Calu3 (cell line): ENCODE measurements at places on chromosomes 2 and 18. TPM values are rescaled to one million over a fixed set of nuclear protein-coding genes. Genes with fewer than 3 reads are reported as not detected.
A peak's percentile ranks its signal among the peaks of the same experiment; 100 is the strongest.

- H3K4me3 ChIP-seq, result no peak overlapping the region
- no peaks in the 10 kb centered on the region for H3K4me1 ChIP-seq
- H3K27ac ChIP-seq, result no peak overlapping the region
- no peaks in the 10 kb centered on the region for H3K36me3 ChIP-seq
- DNase-seq, result no peak
These were observed 33.0 kb upstream of the LRRC30 start for GRCh38 chr18:7197854-7198253.

DNA sequence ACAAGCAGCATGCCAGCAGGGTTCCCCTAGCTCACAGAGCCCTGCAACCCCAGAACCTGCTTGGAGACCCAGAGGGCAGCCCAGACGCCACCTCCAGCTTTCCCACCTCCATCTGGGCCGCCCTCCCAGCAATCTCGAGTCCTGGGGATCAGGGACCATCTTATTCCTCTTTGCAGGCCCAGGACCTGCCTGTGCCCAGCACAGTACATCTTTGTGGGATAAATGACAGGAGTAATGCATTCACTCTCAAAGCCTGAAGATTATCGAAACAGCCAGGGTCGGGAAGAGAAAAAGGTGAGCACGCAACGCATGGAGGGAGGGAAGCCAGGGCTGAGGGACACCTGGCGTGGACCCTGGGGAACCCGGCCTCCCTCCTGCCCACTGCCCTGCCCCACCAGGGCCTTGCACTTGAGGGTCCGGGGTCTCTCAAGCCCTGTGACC lies 144.1 kb downstream of the NDUFA10 start:
- H3K36me3 ChIP-seq, result no peaks in the 10 kb centered on the region
- no peak for DNase-seq
- no peaks in the 10 kb centered on the region for H3K4me1 ChIP-seq
- no peak overlapping the region for H3K27ac ChIP-seq

DNA sequence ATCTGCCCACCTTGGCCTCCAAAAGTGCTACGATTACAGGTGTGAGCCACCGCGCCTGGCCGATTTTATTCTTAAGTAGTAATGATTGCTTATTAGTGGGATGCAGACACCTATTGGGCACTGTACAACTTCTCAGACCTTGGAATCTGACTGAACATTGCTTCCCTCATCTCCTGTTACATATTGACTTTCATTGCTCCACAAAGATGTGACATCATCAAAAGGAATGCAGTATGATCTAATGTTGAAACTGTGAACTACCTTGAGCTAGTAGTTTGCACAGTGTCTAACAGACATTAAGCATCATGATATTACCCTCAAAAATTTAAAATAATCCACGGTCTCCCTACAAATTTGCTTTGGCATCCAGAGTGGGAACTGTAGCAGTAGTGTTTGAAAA lies 109.8 kb upstream of the SIX2 start:
- peaks cover 7% of the 10 kb centered on the region for H3K36me3 ChIP-seq
- peaks cover 46% of the 10 kb centered on the region for H3K4me1 ChIP-seq
- DNase-seq, result peak; percentile 38

GRCh38 chr2:157903151-157903550 lies 27.0 kb upstream of the ACVR1 start:
- peaks cover 22% of the 10 kb centered on the region for H3K4me1 ChIP-seq
- no peaks in the 10 kb centered on the region for H3K27me3 ChIP-seq
- no peaks in the 10 kb centered on the region for H3K36me3 ChIP-seq
- no peak overlapping the region for H3K4me3 ChIP-seq
- no peak overlapping the region for H3K27ac ChIP-seq
- no peak for DNase-seq

DNA sequence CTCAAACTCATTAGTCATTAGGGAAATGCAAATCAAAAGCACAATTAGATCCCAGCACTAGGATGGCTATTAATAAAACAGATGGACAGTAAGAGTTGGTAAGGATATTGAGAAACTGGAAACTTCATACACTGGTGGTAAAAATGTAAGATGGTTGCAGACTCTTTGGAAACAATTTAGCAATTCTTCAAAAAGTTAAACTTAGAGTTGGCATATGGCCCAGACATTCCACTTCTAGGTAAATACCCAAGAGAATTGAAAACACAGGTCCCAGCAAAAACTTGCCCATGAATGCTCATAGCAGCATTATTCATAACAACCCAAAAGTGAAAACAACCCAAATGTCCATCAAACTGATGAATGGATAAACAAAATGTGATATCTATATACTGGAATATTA lies 84.9 kb upstream of the ZFP36L2 start:
- no peak overlapping the region for H3K4me3 ChIP-seq
- H3K27ac ChIP-seq, result no peak overlapping the region
- no peaks in the 10 kb centered on the region for H3K36me3 ChIP-seq
- peaks cover 24% of the 10 kb centered on the region for H3K4me1 ChIP-seq
- peak; percentile 13 for DNase-seq

DNA sequence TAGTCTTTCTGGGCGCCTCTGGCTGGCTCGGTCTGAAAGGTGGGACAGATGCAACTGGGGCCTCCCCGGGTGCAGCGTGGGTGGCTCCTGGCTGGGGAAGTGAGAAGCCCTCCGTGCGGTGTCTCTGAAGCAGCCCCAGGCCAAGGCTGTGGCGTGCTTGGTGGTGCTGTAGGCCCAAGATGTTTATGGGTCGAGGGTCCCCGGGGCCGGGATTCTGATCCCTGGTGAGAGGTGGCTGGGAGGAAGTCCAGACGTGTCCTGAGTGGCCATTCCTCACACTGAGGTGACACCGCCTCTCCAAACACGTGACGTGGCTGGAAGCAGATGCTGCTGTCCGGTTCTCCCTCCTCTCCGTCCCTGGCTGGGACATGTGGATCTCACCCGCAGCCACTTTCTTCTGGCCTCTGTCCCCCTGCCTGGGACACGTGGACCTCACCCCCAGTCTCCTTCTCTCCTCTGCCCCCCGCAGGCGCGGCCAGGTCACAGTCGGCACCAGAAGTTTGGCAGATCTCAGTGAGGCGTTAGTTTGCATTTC lies 12.6 kb downstream of the RTP5 start:
- H3K36me3 ChIP-seq, result peaks cover 19% of the 10 kb centered on the region
- H3K4me1 ChIP-seq, result peaks cover 18% of the 10 kb centered on the region
- peak; percentile 41 for DNase-seq
- H3K27ac ChIP-seq, result peak overlapping the region; percentile 51
- H3K4me3 ChIP-seq, result peak overlapping the region; percentile 86
- no peaks in the 10 kb centered on the region for H3K27me3 ChIP-seq

DNA sequence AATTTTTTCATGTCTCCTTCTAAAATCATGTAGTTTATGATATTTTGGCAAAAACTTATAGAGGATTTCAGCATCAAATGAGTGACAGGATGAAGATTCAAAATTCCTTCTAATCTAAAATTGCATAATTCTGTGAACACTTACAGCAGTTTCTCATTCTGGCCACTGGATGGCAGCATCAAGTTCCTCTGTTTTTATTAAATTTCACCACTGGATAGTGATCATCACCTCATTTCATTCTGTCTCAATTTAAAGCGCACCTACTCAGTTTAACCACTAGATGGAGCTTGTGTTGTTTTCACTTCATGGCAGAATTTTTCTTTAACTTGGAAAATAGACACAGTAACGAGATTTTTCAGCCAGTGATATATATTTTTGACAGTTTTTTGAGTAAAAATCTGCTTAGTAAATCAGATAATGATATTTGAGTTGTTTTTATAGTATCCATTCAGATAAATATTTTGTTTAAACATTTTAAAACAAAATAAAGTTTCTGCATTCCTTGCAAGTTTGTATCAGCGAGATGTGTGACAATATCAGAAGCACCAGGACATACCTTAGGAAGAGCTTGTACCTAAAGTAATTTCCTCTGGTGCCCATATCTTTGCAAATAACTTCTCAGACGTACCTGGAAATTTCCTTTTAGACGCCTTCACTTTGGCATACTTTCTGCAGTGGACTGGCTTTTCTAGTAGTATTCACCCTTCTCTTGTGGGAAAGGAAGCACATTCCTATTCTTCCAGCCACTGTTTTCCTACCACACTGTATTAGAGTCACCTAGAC lies 94.7 kb upstream of the ARHGAP15 start:
- no peak overlapping the region for H3K27ac ChIP-seq
- H3K4me1 ChIP-seq, result no peaks in the 10 kb centered on the region

DNA sequence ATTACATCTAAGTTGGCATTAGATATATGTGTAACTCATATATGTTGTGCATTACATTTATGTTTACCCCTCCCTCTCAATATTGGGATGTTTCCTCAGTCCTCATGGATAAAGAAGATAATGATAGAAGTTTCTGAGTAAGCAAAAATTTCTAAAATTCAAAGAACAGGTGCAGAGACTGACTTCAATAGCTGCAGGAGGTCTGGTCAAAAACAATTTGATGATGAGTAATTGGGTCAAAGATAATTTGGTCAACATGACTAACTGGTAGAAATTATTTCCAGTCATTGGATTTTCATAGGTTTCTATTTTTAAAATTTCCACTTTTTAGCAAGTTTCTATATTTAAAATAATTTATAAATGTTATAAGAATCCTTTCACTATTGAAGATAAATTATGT lies 1130.9 kb upstream of the SLC39A10 start:
- no peak for DNase-seq
- H3K36me3 ChIP-seq, result no peaks in the 10 kb centered on the region
- no peak overlapping the region for H3K27ac ChIP-seq
- no peaks in the 10 kb centered on the region for H3K4me1 ChIP-seq

GRCh38 chr18:51522821-51523220 lies 325.3 kb upstream of the MEX3C start:
- H3K27ac ChIP-seq, result no peak overlapping the region
- H3K27me3 ChIP-seq, result no peaks in the 10 kb centered on the region
- no peaks in the 10 kb centered on the region for H3K36me3 ChIP-seq
- no peak for DNase-seq
- H3K4me3 ChIP-seq, result no peak overlapping the region

GRCh38 chr2:157169889-157170288 lies 87.6 kb upstream of the GALNT5 start:
- H3K27ac ChIP-seq, result no peak overlapping the region
- H3K27me3 ChIP-seq, result no peaks in the 10 kb centered on the region
- H3K4me1 ChIP-seq, result peaks cover 12% of the 10 kb centered on the region
- H3K4me3 ChIP-seq, result no peak overlapping the region
- H3K36me3 ChIP-seq, result no peaks in the 10 kb centered on the region

DNA sequence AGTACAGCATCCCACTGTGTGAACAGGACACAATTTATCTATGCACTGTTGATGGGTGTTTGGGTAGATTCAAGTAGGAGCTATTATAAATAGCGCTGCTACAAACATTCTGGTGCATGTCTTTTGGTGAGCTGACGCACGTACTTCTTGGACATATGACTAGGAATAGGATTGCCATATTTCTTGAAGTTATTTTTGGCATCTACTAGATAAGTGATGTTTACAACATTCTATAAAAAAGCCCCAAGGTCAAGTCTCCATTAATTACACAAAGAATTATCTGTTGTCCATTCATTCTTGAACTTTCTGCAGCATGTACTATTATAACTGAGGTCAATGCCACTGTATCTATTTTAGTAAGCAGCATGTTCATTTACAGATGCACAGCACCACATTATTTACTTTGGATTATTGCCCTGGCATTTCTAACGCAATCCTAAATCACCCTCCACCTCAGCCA lies 225.5 kb upstream of the TMEM200C start:
- no peak for DNase-seq
- no peaks in the 10 kb centered on the region for H3K27me3 ChIP-seq
- H3K27ac ChIP-seq, result no peak overlapping the region
- H3K4me1 ChIP-seq, result no peaks in the 10 kb centered on the region
- H3K36me3 ChIP-seq, result no peaks in the 10 kb centered on the region
- H3K4me3 ChIP-seq, result no peak overlapping the region

DNA sequence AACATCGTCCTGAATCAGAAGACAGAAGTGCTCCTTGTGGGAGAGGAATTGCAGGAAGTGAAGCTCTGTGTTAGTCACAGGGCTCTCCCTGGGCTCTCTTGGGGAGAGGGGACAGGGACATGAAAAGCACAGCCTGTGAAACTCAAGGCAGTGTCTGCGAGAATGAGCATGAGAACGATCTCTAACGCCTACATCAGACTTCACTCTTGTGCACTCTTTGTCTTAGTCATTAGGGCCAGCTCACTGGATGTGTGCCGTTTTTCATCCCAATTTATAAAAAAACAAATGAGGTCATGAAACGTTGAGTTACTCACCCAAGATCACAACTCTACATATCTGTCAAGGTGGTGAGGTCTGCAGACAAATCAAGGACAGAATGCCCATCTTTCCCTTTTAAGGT lies 27.0 kb upstream of the TWIST2 start:
- no peak for DNase-seq
- peaks cover 97% of the 10 kb centered on the region for H3K27me3 ChIP-seq

Gene GAL3ST2
- total RNA-seq, result 0.27 TPM in 1 of 2 replicates, not detected in the other

Gene AOX1
- total RNA-seq, result 0.22 and 0.45 TPM in 2 replicates

Gene PHOSPHO2
- total RNA-seq, result 9.9 and 12.7 TPM in 2 replicates

Gene C2orf68
- total RNA-seq, result 39.2 and 40.4 TPM in 2 replicates

Gene AAK1
- 46.7 and 60.1 TPM in 2 replicates for total RNA-seq

Gene UGT1A7
- 7.2 and 7.8 TPM in 2 replicates for total RNA-seq
